Fibroblast of the aortic adventitia (primary cell): ENCODE measurements at places on chromosomes 2 and 18.
A peak's percentile ranks its signal among the peaks of the same experiment; 100 is the strongest.

DNA sequence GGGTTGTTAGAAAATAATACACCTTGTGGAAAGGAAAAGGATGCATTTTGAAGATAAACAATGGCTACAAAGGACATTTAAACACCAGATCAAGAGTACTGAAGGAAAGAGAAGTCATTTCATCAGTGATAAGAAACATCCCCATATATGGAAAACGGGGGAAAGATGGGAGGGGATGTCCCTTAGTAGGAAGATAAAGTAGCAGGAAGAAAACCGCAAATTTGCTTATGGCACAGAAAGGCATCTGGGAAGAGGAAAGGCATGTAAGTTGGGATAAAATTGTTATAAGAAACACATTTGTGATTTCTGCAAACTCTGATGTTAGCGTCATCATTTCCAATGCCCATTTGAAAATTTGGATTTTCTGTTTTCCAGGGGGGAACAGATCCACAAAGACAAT, 10.5 kb upstream of the LYPD1 start:
- DNase-seq: no peak

- DNase-seq: no peak
These were observed at the start of gene KLHL30 for GRCh38 chr2:238138331-238139195. Gene KLHL30, plus strand, starts transcription at chr2:238138668. Its CDS starts 2,087 bp downstream, at chr2:238140755.

DNA sequence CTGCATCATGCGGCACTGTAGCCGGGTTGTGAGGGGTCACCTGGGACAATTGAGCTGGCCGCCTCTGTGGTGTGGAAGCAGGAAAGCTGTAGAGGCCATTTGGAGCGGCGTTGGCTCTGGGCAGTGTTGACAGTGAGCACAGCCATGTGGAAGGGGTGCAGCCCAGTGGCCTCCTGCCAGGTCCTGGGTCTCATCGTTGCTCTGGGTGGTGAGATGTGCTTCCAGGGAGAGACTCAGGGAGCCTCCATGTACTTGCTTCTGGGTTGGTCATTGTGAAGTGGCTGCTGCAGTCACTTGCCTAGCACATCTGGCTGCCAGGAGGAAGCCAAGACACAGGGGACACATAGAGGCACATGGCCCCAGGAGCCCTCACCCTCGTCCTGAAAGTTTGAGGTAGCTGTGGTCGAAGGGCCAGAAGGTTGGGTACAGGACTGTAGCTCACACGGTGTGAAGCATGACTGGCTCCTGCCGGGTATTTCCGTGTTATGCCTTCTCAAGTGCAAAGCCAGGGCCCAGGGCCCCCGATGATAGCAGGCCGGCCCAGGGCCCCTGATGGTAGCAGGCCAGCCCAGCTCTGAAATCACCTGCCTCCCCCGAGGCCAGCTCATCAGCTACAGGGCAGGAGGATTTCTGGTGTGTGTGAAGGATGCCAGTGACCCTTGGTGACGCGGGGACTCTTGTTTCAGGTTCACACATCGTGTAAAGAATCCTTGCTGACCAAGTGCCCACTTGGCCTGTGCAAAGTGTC, 82.6 kb downstream of the DGKD start:
- DNase-seq: no peak

DNA sequence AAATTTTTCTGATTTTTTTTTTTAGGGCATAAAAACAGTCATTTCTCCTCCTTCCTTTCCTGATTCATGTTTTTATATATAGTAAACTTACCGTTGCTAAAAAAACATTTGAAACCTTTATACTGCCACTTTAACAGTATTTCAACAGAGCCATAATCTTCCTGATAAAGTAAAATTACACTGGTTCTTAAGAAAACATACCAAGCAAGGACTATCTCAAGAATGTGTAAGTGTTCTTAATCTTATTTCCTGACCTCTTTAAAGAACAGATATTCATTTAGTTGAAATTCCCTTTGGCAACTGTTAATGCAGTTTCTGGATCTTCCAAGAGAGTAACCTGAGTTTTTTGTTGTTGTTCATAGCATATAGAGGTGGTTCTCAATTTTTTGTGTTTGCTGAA, 26.6 kb upstream of the COLEC12 start:
- DNase-seq: peak; percentile 82

- peak; percentile 14 for DNase-seq
These were observed at the start of gene MYCN for GRCh38 chr2:15939854-15940660. Gene MYCN, plus strand, starts transcription at chr2:15940550. Its CDS starts 1,515 bp downstream, at chr2:15942065.

- no peak for DNase-seq
These were observed 54.4 kb upstream of the CCDC68 start for GRCh38 chr18:55013685-55014084.

- no peak for DNase-seq
These were observed 11.3 kb downstream of the RAD51AP2 start for GRCh38 chr2:17506736-17507616.

DNA sequence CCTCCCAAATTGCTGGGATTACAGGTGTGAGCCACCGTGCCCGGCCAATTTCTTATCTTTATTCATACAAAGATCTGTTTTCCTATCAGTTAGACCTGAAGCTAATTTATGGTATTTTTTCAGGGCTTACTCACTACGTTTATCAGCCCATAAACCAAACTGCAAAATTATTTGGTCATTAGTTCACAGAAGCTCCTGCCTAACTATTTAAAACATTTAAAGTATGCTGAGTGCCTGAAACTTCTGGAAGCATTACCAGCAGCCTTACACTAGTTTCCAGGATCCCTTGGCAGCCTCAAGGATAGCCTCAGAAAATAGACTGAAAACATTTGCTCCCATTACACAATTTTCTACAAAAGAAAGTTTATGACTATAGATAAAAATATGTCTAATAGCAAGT, 68.8 kb downstream of the GALNT13 start:
- peak; percentile 1 for DNase-seq

- no peak for DNase-seq
These were observed 45.2 kb upstream of the NEUROD1 start for GRCh38 chr2:181725476-181725875.

GRCh38 chr18:78981989-78982620, 2.5 kb downstream of the SALL3 start:
- no peak for DNase-seq

GRCh38 chr18:13993730-13994129, 78.4 kb upstream of the MC2R start:
- DNase-seq: no peak

DNA sequence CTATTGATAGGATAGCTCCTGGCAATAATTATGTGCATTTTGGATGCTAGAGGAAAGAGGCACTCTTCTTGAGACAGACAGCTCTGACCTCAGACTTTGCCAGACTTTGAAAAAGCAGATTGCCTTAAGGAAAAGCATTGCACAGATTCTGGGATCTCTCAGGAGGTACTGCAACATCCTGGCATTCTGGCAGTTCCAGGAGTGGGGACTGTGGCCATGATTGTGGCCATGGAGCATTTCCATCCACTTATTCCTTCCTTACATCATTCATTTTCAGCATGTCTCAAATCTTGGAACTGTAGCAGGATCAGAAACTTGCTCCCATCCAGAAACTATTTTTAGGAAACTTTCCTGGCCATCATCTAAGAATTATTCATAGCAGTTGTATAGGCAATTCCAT, 144.9 kb upstream of the FOSL2 start:
- peak; percentile 19 for DNase-seq

DNA sequence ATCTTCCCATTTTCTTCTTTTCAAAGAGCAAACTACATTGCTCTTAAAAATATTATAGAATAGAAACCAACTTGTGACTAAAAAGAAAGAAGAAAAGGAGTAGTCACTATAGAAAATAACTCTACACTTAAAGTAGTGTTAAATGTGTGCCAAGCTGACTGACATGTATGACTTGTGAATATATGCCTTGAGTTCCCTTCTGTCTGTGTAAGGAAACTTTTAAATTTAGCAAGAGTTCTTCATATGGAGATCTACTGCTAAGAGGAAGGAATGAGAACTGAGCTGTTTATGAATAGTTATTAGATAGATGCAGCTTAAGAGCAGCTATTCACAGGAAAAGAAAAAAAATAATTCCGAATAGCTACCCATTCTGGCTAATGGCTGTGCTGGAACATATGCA, 1221.7 kb upstream of the ZEB2 start:
- no peak for DNase-seq

DNA sequence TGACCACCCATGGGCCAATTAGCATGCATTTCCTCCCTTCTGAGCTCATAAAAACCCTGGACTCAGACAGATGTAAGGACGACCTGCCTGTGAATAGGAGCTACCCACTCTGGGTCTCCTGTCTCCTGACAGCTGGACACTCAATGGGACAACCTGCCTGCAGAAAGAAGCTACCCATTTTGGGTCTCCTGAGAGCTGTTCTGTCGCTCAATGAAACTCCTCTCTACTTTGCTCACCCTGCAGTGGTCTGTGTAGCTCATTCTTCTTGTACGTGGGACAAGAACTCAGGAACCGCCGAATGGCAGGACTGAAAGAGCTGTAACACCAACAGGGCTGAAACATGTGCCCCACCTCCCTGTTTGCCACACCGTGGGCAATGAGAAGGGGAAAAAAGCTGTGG, 60.3 kb upstream of the DYNC1I2 start:
- DNase-seq: no peak

DNA sequence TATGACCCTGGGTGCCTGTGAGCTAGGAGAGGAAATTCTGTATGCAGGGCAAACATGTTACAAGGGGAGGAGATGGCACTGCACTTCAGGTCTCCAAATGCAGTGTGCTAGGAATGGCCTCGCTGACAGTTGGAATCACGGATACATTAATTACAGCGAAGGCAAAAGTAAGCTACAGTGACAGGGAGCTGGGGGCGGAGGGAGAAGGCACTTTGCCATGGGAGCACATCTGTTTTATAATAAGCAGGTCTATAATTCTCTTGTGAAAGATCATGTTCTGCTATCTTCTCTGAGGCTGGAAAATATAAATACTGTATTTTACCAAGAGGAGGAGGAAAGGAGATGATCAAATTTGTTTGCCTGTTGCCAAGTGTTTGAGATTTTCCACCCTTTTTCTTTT, 56.3 kb upstream of the FZD5 start:
- DNase-seq: no peak

- DNase-seq: peak; percentile 28
These were observed 38.3 kb upstream of the NRP2 start for GRCh38 chr2:205644018-205644417.

- DNase-seq: no peak
These were observed 504.9 kb downstream of the GALR1 start for GRCh38 chr18:77754475-77755044.

- peak; percentile 47 for DNase-seq
These were observed 89.2 kb upstream of the GLS start for GRCh38 chr2:190791347-190791975.

GRCh38 chr2:40352041-40352702, 99.7 kb downstream of the SLC8A1 start:
- peak; percentile 65 for DNase-seq

GRCh38 chr2:223868005-223868404, 30.6 kb upstream of the AP1S3 start:
- no peak for DNase-seq

DNA sequence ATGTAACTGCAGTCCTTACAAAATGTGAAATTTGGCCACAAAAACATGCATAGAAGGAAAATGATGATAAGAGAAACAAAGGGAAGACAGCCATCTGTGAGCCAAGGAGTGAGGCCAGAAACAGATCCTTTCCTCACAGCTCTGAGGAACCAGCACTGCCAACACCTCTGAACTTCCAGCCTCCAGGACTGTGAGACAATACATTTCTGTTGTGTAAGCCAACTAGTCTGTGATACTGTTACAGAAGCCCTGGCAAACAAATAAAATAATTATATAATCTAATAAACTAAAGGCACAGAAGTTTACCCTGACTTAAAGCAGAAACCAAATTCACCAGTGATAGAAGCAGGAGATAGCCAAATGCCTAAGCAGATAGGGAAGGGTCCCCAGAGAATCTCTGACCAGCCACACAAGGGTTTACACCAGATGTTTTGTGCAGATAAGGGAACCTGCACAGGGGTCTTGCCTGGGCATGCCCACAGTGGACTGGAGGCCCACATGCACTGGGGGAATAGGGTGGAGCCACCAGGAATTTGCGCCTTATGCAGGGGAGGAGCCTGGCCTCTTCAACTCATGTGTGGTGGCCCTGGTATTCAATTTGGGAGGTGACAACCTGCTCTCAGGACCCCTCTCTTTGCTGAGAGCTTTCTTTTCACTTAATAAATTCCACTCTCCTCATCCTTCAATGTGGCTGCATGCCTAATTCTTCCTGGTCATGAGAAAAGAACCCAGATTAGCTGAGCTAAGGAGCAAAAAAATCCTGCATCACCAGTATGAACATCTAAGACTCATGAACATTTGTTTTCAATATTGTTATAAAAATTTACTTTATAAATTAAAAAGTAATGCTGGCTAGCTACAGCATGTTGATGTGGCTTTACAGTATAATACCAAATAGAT, 3.8 kb upstream of the GCC2 start:
- peak; percentile 94 for DNase-seq

- DNase-seq: no peak
These were observed 89.9 kb downstream of the AP1S3 start for GRCh38 chr2:223747392-223748042.

- DNase-seq: peak; percentile 100
These were observed 132.5 kb upstream of the EPAS1 start for GRCh38 chr2:46164529-46165301.

- peak; percentile 91 for DNase-seq
These were observed 3.8 kb downstream of the ACTG2 start for GRCh38 chr2:73896362-73897239.

GRCh38 chr2:29871541-29871940, 49.8 kb downstream of the ALK start:
- no peak for DNase-seq

- DNase-seq: peak; percentile 76
These were observed 61.4 kb downstream of the SOS1 start for GRCh38 chr2:39059366-39059952.

GRCh38 chr18:47881752-47882455, 48.6 kb downstream of the SMAD2 start:
- peak; percentile 56 for DNase-seq

- no peak for DNase-seq
These were observed 231.7 kb downstream of the GBX2 start for GRCh38 chr2:235936493-235936892.

DNA sequence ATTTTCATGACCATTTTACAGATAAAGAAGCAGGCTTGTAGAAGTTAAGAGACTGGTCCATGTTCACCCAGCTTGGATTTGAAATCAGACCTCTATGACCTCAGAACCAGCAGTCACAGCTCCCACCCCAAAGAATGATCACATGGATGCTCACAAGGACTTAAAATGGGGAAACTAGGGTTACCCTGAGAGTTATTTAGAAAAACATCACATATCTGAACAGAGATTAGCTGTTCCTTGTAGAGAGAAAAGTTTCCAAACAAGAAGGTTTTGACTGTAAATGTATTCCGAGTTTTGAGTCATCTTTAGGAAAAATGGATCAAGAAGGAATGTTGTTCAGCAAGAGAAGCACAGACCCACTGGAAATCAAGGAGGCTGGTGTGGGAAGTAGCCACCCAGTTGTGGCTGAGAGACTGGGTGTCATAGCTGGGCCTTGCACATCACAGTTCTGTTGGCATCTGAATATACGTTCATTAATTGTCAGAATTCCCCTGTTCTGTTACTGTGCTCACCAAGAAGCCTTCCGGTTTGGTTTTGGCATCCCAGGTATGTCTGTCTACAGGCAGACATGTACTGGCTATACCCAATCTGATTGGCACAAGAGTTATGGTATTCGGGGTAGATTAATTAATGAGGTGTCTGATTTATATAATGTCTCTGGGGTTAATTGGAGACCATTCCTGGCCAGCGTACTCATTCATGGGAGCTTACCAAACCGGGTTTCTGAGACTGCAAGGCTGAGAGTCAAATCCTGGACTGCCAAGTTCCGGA, 371.8 kb upstream of the SLC14A2 start:
- DNase-seq: peak; percentile 38
